Stimulated activated CD4-positive, alpha-beta T cell treated with anti-CD3 and anti-CD28 coated beads, Interleukin-15, amount 100 ng/mL, for 1 hour (primary cell): ENCODE measurements at places on chromosomes 3 and 15.

- no peak for DNase-seq
Measured at GRCh38 chr3:185658943-185659342, 72.8 kb downstream of the SENP2 start.

- DNase-seq: no peak
Measured at GRCh38 chr15:92473756-92474155, 80.1 kb downstream of the ST8SIA2 start.

DNA sequence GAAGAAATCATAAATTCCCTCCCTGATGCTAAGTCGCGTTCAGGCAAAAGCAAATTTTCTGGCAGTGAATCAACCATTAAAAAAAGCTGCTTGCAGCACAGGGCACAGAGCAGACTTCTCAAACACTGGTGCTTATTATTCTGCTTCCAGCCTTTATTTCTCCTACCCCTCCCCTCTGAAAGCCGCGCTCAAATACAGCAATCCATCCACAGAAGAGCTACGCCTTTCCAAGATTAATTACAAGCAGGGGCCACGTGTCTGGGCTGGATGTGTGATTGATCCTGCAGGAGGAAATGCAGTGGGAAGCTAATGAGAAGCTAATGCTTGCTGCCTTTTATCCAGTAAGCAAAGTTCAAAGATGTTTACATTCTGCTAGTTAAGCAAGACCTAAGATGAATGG, 134.9 kb upstream of the TOPAZ1 start:
- DNase-seq: no peak

GRCh38 chr3:104132566-104133403, 1233.9 kb upstream of the ALCAM start:
- DNase-seq: no peak

DNA sequence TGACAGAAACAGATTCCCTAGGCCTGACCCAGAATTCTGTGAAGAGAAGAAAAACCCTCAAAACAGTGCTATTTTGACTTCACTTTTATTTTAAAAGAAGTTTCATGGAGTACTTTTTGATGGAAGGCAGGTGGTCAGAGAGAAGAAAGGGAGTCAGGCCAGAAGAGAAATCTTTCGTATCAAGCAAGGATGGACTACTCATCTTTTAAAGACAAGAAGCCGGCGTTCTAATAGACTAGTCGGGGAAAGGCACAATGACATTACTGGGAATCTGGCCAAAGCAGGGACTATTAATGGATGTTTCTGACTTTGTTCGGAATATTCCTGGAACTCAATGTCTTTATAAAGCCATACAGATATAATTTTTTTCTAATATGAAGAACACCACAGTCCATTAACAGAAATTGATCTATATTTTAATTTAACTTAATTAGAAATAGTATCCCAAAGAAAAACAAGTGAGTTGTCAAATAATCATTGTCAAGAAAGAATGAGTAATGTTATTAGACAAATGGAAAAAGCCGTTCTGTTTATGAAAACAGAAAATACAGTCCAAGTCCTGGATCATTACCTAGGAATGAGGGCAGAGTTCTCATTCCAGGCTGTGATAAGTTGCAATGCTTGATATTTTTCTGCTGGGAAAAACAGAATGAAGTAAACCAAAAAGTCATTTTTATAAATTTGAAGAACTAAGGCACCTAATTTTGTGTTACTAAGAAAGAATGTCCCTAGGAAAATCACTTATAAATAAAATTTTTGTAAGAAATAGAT, 23.7 kb upstream of the PCOLCE2 start:
- DNase-seq: no peak

DNA sequence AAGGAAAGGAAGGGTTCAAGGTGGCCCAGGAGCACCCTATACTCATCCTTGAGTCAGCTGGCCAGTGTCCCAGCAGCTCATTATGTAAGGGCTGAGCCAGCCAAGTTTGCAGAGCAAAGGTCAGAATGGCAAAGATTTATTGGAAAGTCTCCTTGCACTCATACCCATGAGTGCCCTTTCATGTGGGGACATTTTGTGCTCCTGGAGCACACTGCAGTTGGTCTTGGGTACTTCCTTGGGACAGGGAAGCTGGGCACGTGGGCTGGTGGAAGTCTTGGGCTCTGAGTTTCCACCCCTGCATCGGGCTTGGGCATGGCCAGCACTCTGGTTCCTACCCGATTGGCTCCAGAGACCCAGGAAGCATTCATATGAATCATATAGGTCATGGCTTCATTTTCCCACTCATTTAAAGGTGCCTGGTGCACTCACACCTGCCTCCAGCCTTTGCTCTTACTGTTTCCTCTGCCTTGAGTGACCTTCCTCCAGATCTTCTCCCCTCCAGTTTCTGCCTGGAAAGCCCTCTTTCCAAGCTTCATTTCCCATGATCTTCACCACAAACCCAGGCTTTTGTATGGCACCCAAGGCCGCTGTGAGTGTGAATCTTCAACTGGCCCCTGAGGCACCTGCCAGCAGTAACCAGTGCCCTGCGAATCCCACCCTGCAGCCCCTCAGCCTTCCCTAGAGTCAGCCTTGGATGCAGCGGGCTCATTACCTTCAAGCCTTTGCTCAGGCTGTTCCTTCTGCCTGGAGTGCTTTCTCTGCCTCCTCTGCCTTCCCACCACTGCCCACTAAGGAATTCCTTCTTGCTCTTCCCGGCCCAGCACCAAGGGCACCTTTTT, 10.5 kb upstream of the PRKCD start:
- DNase-seq: no peak

DNA sequence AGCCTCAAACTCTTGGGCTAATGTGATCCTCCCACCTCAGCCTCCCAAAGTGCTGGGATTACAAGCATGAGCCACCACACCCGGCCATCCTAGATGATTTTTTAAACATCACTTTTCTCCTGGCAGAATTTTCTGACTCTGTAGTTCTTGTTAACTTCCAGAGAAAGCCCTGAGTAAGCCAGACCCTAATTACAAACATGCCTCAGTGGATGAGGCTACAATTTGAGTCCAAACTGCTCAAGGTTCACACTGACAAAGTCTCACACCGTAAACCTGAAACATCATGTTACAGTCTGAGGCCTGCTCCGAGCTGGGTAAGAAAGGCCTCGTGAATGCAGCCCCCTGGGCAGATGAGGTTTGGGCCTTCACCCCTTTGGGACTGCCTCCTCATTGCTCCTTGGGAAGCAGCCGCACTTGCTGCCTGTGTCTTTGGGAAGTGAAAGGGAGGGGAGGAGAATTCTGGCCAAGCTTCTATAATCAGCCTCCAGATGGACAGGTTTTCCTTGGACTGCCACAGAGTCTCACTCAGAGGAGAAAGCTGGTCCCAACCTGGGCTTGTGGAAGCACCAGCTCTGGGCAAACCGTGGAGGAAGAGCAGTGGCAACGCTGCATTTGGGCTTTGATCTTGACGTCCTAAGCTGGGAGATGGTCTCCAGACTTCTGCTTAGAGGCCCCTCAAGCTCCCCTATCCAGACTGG, 46.0 kb downstream of the CA12 start:
- no peak for DNase-seq

DNA sequence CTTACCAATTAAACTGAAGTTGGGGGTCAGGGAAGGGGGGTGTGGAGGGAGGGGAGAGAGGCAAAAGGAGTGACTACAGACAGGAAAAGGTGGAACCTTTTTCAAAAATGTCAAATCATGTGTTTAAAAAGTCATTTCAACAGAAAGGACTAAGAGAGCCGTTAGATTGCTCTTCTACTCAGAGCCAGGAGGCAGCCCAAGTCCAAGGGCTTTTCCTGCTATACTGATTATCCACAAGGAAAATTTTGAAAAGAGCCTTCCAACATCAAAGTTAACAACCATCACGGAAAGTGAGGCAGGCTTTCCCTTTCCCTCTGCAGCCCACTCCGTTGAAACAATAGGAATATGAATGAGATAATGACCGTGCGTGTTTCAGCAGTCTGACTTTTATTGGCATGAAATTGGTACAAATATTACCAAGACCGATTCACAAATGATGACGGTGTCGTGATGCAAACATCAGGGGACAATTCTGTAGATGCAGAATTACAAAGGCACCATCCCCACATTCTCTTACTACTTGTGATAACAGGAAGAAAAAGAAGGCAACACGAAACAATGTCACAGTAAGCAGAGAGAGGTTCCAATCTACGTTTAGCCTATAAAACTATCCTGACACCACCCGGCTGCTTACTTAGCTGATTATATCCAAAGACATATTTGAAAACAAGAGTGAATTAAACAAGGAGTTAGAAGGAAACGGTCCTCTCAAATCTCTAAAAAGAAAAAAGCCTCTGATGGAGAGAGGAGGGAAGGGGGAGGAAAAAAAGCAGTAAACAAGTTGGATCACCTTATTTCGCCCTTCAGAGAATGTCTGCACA, 453.7 kb downstream of the FOXP1 start:
- no peak for DNase-seq

GRCh38 chr3:27449530-27450150, 34.5 kb downstream of the SLC4A7 start:
- DNase-seq: no peak
